ENCODE measurements at places on chromosomes 2 and 18.

- no peak for DNase-seq
These were observed 102.9 kb downstream of the TANC1 start for GRCh38 chr2:159071190-159071915.

GRCh38 chr18:56756966-56757365 is 105.8 kb downstream of the WDR7 start:
- DNase-seq = no peak

- DNase-seq = no peak
These were observed 1256.8 kb downstream of the LRP1B start for GRCh38 chr2:140873915-140874531.

- no peak for DNase-seq
These were observed 20.2 kb downstream of the CACNB4 start for GRCh38 chr2:152078662-152079061.

DNA sequence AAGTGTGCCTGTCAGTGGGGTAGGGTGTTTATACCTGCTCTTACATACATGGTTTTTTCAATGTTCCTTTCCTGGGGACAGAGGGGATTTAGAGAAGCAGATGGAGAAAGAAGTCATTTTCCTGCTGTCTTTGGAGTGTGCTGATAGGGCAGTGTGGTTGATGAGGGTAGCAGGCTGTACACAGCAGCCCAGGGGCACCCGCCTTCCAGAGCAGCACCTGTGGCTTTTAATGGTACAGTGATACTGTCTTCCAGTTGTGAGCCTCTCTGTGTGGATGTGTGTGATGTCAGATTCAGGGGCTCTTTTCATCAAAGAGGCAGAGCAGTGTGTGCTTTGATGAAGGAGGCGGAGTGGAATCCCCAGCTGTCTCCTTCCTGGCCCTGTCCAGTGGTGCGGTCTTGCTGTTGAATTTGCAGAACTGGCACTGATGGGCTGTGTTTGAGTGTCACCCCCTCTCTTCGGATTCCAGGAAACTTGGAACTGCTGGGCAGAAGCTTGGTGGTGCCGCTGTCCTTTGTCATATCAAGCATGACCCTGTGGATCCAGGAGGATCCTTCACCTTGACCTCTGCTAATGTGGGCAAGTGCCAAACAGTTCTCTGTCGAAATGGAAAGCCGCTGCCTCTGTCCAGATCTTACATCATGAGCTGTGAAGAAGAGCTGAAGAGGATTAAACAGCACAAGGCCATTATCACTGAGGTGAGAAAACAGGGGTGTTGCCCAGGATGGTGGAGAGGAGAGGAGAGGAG is 259.8 kb downstream of the PHLPP1 start:
- DNase-seq = no peak

- no peak for DNase-seq
These were observed 113.0 kb downstream of the ATP9B start for GRCh38 chr18:79182047-79182713.

DNA sequence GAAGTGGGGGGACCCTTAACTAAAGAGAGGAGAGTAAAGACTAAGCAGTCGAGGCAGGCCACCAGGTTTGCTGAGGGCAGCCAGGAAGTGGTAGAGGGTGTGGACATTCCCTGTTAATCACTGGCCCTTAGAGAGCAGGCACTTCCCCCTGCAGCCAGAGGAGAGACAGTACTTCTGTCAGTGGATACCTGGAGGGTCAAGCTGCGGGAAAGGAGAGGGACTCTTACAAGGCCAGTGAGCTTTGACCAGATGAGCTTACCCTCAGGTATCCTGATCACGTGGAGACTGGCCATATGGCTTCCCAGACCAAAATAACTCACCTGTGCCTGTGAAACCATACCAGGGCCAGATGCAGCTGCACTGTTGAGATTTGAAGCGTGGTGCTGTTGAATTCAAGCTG is 28.6 kb downstream of the ITGA6 start:
- no peak for DNase-seq

DNA sequence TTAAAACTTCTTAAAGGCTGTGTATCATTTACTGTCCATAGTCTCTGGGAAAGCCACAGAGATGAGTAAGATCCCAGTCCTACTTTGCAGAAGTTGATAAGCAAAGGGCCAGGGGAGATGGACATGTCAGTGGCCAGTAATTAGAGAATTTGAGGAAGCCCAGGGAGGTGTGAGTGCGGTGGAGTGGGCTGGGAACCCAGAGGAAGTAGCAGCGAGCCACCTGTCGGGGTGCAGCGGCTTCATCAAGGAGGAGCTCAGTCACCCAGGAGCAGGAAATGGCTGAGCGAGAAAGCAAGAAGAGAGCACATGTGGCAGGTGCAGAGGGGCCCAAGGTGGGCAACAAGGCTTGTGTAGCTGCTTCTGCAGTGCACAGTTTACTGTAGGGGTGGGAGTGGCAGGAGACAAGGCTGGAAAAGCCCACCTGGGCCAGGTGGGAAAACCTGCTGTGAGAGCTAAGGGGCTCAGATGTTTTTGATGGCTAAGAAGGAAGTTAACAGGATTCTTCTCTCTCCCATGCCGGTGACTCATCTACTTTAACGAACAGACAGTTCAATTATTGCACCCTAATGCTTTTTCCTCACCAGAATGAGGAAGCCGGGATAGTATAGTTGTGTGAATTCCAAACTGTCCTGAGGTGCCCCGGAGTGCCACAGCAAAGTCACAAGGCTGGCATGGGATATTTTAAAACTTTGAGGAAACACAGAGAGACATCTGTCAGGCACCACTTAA is 34.8 kb upstream of the MGAT5 start:
- DNase-seq = peak; percentile 49

DNA sequence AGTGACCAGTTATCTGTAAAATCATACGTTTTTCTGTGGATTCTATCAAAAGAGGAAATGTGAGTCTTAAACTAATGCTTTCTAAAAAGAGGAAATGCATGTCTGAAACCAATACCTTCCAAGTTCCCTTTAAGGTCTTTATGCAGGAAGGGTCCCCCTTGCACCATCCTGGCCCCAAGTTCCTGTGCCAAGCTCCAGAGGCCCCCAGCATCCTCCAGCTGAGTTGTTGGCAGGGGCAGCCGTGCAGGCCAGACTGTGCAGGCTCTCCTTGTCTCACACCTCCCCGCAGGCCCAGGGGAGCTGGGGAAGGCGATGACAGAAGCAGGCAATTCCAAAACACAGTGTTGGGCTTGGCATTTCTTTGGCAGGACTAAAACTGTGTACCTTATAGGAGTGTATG is 39.2 kb downstream of the DPYSL5 start:
- DNase-seq = no peak

DNA sequence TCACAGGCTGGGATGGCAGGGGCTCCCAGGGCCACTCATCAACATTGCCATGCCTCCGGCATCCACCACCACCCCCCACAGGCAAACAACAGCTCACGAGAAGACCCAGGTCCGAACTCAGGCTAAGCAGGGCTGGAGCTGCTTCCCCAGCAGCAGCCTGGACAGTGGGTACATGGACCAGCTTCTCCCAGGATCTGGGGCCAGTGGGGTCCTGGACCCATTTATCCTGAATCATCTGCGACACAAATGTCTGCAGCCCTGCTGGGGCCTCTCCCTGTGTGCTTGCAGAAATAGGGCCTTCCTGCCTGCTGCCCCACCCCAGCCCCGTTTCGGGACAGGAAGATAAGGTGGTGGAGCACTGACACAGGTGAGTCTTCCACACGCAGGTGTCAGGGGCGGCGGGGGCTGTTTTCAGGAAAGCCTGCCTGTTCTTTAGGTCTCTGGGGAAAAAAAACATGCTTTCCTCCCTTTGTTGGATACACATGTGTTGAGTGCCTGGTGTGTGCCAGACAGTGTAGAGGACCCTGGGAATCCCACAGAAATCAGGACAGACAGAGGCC is 4.5 kb downstream of the PRLH start:
- no peak for DNase-seq

DNA sequence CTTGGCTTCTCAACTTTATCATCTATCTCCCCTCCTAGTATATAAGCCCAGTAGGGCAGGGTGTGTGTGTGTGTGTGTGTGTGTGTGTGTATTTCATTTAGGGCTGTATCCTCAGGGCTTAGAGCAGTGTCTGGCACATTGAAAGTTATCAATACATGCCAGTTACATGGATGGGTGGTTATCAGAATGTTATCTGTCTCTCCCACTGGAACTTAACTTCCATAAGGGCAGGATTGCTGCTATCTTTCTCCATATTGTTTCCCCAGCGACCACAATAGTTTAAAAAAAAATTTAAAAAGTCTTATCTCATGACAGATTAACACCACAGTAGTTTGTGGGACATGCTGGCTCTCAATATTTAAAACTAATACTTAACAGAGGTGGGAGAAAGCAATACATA is 488.9 kb downstream of the PLCL1 start:
- no peak for DNase-seq

DNA sequence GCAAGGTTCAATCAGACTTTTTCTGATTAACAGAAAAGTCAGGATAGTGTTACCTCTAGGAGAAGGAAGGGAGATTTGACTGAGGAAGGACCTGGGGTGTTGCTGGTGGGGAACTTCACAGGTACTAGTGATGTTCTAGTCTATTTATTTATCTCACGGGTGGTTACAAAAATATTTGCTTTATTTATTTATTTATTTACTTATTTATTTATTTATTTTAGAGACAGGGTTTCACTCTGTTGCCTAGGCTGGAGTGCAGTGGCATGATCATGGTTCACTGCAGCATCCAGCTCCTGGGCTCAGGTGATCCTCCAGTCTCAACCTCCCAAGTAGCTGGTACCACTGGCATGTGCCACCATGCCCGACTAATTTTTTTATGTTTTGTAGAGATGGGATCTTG is 105.4 kb downstream of the MCFD2 start:
- no peak for DNase-seq

DNA sequence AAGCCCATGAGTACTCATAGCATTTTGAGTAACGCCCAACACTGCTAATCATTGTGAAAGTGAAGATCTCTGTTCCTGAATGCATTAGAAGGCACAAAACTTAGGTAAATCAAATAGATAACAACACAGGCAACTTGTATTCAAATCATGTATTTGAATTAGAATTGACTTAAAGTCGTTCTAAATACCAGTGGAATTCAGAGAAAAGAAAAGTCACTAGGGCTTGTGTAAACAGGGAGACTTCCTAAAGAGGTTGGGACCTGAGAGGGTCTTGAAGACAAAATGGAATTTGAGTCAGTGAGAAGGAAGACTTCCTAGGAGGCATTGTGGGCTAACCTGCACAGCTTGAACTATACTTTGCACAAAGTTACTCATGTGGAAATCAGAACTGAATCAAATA is 127.2 kb downstream of the CTNNA2 start:
- DNase-seq = no peak

DNA sequence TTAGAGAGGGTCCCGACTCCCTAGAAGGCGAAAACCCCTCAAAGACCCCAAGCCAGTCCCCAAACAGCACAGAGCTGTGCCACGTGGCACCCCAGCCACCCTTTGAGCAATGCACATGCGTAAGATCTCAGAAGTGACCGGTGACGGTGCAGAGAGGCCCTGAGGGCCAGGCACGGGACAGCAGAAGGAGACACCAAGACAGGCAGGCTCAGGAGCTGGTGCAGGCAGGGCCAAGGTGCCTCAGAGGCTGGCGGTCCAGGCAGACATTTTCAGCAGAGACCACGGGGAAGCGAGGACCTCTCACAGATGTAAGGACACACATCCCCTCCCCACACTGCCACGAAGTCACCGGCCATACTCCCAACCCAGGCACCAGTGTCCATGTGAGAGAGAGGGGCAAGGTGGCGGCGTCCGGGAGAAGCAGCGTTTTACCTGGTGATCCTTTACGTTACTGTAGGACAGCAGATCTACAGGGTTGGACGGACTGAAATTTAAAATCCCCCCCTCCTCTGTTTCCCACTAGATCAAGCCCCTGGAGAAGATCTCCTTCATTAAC is 2.0 kb upstream of the RAB17 start:
- DNase-seq = no peak

DNA sequence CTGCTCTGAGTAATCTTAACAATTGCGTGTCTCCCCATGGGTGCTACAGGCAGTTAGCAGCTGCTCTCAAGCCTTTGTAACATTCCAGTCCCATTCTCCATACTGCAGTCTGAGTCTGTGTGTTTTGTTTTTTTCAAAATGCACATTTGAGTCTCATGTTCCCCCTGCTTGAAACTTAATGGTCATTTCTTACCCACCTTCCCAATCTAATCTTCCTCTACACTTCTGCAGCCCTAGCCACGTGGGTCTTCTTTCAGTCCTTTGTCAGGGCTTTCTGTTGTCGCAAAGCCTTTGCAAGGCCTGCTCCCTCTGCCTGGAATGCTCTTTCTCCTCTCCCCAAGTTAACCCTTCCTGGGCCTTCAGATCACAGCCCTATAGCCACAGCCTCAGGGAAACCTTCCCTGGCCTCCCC is 24.5 kb downstream of the ELAC1 start:
- DNase-seq = no peak

DNA sequence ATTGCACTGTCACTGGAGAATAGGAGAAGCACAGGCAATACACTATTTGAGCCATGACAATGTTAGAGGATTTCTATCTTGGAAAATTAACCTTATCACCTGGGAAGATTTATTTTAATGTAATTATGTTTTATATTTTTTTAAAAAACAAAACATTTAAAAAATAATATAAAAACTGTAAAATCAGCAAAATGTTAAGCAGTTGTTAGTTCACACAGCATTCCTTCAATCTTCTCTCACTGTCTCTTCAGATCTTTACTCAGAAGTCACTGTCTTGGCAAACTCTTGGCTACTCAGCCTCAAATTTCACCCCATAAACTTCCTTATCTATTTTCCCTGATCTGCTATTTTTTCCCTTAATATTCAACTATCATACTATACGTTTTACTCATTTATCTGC is 1322.6 kb downstream of the LRP1B start:
- DNase-seq = no peak

DNA sequence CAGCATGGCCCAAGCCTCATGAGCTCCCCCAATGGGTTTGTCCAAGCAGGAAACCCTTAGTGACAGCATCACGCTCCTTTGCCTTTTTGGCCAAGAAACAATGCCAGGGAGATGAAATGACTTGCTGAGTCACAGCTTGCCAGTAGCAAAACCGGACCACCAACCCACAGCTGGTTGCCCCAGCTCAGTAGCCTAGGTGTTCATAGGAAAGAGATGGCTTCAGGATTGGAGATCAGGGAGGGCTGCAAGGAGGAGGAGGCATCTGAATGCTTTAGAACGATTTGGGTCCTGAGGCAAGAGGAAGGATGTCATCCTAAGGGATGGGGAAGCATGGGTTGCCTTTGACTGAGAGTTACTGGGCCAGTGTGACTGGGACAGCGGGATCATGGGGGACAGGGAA is 116.7 kb downstream of the CELF4 start:
- no peak for DNase-seq

- no peak for DNase-seq
These were observed 1.5 kb downstream of the SOWAHC start for GRCh38 chr2:109615637-109616144.

DNA sequence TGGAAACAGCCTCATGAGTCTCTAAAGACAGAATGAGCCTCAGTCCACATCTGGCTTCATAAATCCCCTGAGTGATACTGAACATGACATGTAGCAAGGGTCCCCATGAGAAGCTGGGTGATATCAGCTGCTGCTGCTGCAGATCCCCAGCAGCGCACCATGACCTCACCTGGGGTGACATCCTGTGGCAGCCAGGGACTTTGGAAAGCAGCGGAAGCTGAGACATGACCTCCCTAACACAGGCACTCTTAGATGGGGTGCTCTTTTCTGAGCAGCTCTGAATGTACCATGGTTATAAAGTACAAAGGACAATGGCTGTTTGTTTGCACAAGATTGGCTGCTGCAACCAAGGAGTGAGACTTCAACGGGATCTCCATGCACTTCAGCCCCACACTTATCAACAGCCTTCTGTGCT is 74.7 kb upstream of the TMEM200C start:
- no peak for DNase-seq

All from CD4-positive, alpha-beta T cell treated with Interleukin-1 beta for 1 hour (primary cell).